ENCODE measurements at places on chromosomes 3 and 15. TPM values are rescaled to one million over a fixed set of nuclear protein-coding genes. Genes with fewer than 3 reads are reported as not detected.
A peak's percentile ranks its signal among the peaks of the same experiment; 100 is the strongest.

DNA sequence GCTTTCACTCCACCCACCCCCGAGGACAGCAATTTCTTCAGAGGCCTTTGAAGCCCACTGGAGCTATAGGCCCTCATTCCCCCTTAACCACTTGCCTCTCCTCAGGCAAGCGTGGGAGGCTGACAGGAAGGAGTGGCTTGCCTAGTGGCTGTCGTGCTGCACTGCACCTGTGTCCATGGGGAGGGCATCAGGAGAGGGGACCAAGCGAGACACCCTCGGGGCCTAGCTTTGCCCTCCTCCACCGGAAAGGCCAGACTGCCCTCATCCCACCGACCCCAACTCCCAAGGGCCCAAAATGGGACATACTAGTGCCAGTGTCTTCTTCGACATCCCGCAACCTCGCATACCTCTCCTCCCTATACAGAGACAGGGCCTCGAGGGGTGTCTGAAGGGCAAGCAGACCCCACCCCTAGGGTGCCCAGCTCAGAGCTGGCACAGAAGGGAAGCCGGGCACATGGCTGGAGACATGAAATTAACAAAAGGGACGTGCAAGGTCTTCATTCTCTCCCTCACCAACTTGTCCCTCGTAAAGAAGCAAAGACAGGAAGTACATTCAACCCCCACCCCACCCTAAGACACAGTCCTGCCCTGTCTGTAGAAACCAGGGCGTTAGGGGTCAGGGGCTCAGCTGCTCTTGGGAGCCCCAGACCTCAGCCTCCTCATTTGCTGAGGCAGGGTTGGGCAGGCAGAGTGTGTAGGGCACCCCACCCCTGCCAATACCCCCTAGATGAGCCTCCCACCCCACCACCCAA, 24.3 kb downstream of the VIPR1 start:
- DNase-seq, result no peak

GRCh38 chr3:158140396-158140795, 30.5 kb downstream of the RSRC1 start:
- DNase-seq, result no peak

DNA sequence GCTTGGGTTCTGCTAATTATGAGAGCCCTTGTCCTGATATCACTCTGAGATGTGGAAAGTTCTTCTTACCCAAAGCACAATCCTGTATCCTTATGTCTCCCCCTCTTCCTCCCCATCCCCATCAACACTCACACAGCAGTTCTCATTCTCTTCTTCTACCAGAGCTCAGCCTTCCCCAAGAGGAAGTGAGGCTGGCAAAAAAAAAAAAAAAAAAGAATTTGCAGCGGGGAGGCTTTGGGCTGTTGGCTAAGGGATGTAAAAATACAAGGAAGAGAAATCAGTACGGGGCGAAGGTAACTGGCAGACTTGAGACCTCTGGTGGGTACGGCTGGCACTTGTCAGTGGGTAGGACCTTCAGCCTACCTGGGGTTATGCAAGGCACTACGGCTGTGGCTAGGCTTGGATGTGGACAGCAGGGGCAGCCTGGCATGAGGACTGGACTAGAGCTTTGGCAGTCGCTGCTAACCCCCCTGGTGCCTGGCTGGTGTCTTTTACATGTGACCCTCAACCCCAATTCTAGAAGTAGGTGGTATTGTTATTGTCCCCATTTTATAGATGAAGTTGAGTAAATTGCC, 5.4 kb downstream of the VIPR1 start:
- DNase-seq, result no peak

GRCh38 chr15:41502795-41503668, 9.4 kb downstream of the ITPKA start:
- no peak for DNase-seq

DNA sequence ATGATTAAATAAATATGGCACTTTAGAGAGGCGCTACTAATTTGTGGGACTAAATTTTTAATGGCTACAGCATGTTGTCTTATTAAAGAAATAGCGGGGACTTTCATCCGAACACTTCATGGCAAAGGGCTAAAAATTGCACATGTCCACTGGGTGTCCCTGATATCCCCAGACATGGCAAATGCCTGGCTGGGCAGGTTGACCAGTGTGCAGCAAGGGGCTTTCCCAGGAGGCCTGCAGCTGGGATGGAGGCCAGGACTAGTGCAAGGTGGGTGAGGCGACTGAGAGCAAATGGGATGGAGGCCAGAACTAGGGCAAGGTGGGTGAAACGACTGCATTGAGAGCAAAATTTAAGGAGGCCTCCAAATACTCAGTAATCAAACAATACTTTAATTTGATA, 167.4 kb upstream of the SMAD3 start:
- no peak for DNase-seq

- DNase-seq, result no peak
Observed at GRCh38 chr3:111859974-111860859, 1.2 kb downstream of the PHLDB2 start.

DNA sequence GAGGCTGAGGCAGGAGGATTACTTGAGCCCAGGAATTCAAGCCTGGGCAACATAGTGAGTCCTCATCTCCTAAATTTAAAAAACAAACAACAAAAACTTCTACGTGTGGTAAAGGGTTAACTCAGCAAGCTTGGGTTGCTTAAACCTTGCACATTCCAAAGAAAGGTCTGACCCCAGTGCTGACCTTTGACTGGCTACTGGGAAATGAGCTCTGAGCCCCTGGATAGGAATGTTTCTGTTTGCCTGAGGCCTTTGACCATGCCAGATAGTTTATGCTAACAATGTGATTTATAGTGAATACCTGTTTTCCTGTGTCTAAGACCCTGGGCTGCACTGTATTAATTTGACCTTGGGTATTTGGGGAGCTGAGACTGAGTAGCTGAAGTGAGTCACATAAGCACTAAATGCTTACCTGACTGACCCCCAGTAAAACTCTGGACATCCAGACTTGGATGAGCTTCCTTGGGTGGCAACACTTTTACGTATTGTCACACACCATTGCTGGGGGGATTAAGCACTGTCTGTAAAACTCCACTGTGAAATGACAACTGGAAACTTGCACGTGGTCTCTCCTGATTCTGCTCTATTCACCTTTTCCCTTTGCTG, 20.7 kb downstream of the TCAIM start:
- DNase-seq, result no peak

DNA sequence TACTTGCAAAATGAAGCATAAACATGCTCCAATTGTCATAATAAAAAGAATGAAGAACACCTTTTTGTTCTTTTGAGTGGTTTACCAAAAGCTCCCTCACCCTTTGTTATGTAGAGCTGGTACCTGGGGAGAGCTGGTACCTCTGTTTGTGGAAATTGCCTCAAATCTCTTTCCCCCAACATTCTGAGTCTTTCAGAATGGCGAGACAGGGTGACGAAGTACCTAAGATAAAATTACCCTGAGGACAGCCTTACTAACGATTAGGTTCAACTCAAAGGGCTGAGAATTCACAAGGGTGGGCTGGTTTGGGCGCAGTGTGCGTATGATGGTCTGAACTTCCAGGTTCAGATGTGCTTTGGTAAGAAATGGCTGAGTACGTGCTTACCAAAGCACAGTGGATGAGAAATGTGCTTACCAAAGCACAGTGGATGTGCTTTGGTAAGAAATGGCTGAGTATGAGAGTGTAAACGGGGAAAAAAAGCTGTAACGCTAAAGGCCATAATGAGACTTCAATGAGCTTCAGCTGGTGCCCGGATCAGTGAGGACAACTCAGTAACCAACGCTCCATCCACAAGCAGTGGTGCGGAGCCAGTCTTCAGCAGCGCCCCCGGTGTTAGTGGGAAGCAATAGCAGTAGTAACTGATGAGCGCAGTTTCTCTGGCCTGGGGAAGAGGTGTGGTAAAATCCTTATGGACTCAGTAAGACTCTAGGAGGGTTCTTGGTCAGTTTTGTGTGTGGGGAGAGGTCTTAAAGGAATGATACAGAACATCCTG, 72.3 kb upstream of the LRIG1 start:
- no peak for DNase-seq

DNA sequence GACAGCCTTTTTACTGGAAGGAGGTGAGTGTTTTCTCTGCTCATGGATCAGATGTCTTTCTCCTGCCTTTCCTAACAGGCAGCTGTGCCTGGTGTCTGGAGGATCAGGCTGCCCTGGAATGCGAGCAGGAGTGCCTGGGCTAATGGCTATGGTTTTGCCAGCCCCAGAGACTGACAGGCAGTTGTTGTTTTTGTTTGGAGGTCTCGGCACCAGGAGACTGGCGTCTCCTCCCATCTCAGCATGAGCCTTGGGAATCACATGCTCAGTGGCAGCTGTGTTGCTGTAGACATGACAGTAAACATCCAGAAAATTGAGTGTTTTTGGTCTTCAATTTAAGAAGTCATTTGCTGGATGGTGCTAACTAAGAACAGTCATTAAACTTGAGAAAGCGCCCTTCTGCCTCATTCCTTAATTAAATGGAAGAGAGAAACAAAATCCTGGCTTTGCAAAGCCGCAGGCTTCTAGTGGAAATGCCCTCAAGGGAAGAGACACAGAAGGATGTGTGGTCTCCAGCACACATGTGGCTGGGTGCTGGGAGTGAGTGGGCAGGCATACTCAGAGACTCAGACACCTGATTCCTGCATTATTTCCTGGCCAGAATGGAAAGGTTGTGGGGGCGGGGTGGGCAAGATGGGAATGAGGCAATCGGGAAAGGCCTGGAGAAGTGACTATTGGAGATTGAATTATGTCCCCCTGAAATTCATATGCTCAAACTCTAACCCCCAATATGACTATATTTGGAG, 97.0 kb upstream of the NMNAT3 start:
- DNase-seq, result peak; percentile 58

GRCh38 chr3:151852074-151852811, 21.2 kb upstream of the SUCNR1 start:
- DNase-seq, result no peak

- no peak for DNase-seq
Observed at GRCh38 chr3:113018536-113019181, 27.9 kb downstream of the GTPBP8 start.

DNA sequence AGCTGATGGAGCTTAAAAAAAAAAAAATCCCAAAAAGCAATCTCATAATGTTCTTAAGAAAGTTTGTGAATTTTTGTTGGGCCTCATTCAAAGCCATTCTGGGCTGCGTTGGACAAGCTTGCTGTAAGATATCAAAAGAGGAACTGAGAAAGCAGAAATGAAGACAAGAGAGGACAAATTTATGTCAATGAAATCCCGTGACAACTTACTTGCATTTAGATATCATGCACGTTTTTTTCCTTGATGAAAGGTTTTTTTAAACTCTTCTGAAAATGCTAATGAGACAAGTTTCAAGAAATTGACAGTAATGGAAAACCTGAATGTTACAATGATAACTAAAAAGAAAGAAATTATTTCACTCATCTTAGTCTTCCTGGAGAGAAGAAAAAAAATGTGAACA, 662.9 kb downstream of the SQOR start:
- DNase-seq, result no peak

DNA sequence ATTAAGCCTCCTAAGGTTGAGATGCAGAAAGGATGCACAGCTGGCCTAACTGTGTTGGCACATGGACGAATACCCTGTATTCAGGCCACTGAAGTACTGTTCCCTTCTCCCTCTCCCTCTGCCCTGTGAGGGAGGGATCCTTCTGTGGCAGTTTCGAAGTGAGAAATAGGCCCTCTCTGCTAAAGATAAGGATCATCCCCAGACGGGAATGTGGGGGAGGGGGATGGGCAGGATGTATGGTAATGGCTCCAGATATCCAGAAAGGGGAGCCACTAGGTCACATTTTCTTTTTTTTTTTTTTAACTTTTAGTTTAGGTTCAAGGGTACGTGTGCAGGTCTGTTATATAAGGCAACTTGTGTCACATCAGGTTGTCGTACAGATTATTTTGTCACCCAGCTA, 463.1 kb downstream of the TBL1XR1 start:
- no peak for DNase-seq

- DNase-seq, result no peak
Observed at GRCh38 chr15:30030345-30030744, 52.4 kb upstream of the GOLGA8J start.

GRCh38 chr15:31598620-31599019, 272.0 kb downstream of the KLF13 start:
- no peak for DNase-seq

GRCh38 chr15:45133561-45133920, 3.7 kb downstream of the DUOX1 start:
- no peak for DNase-seq

GRCh38 chr15:84638103-84638502, 16.0 kb downstream of the WDR73 start:
- DNase-seq, result no peak

- no peak for DNase-seq
Observed at GRCh38 chr3:177484206-177484605, 286.9 kb upstream of the TBL1XR1 start.

- DNase-seq, result no peak
Observed at GRCh38 chr15:53872410-53872809, 105.8 kb upstream of the UNC13C start.

DNA sequence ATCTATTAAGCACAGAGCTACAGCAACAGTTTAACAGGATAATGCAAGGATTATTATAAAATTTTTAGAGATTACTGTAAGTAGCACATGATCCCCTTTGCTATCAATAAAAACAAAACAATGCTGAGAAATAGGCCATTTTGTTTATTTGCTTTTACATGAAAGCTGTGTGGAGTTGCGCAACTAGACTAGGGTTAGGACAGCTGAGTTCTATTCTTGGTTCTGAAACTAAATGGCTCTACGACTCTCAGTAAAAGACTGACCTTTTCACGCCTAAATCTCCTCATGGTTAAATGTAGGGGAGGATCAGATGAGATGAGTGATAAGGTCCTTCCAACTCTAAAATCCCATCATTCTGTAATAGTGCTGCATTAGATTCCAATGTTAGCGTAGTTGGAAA, 25.0 kb downstream of the KCNMB2 start:
- DNase-seq, result no peak

The ALPK3 gene
- 54.5 TPM for total RNA-seq

The MRPL3 gene
- 132 TPM for total RNA-seq

The SLC28A2 gene
- not detected for total RNA-seq

The RETNLB gene
- total RNA-seq, result not detected

The SLTM gene
- 60.2 TPM for total RNA-seq

The CSTA gene
- not detected for total RNA-seq

The SGO1 gene
- 6.9 TPM for total RNA-seq

The ESYT3 gene
- total RNA-seq, result 3.5 TPM

The HYAL1 gene
- total RNA-seq, result 0.14 TPM

The CPNE9 gene
- total RNA-seq, result 0.27 TPM

The TOPBP1 gene
- total RNA-seq, result 27.0 TPM

The SLC12A8 gene
- total RNA-seq, result 13.6 TPM

The GREM1 gene
- total RNA-seq, result 68.4 TPM

Measured in kidney epithelial cell (primary cell).